ENCODE measurements at places on chromosomes 6 and 20. TPM values are rescaled to one million over a fixed set of nuclear protein-coding genes. Genes with fewer than 3 reads are reported as not detected.

DNA sequence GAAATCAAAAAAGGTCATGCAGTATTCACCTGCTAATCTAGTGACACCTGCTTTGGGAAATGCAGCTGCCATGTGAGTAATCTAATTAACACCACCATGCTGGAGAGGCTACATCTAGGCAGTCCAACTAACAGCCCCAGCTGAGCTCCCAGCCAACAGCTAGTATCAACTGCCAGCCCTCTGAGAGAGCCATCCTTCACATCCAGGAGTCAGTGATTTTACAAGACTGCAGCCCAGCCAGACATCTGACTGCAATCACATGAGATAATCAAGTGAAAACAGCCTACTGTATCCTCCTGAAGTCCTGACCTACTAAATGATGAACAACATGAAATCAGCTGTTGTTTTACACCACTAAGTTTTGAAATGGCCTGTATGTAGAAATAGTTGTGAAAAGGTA, 298.4 kb downstream of the TRDN start:
- no peak overlapping the region for H3K27ac ChIP-seq
- no peak for DNase-seq
- H3K4me1 ChIP-seq, result no peaks in the 10 kb centered on the region

- no peak overlapping the region for H3K4me3 ChIP-seq
- H3K27me3 ChIP-seq, result peaks cover 3% of the 10 kb centered on the region
- H3K4me1 ChIP-seq, result no peaks in the 10 kb centered on the region
- DNase-seq, result no peak
- H3K27ac ChIP-seq, result no peak overlapping the region
- H3K36me3 ChIP-seq, result no peaks in the 10 kb centered on the region
Measured at GRCh38 chr6:34517966-34518365, 38.2 kb downstream of the SPDEF start.

GRCh38 chr20:2379511-2380229, 1.0 kb upstream of the TGM6 start:
- DNase-seq, result peak; percentile 54
- peaks cover 27% of the 10 kb centered on the region for H3K27me3 ChIP-seq
- peak overlapping the region; percentile 76 for H3K27ac ChIP-seq
- peak overlapping the region; percentile 24 for H3K4me3 ChIP-seq

Gene TNFAIP3
- 43.9 TPM for total RNA-seq

Gene FAM120B
- 29.8 TPM for total RNA-seq

DNA sequence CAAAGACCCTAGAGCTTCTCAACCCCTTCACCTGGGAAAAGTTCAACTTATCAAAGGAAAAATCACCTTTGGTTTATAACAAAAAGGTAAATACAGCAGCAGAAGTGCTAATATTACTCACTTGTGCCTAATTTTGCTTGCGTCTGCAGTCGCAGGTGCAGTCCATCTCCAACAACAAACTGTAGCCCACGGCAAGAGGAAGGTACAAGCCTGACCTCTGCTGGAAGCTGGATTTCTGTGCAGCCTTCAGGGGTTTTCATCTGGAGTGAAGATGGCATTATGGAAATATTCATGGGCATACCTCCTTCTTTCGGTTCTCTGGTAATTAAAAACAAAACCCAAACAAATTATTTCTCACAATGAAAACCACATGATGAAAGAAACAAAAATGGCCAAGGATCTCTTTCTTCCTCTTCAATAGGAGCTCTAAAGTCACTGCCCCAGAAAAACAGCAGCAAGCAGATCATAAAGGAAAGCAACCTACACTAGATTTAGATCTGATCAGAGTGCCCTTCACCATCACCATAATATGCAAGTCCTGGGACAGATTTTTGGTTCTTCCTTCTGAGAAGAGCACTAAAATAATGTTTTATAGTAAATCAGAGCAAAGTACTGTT, 7.8 kb downstream of the UBE3D start:
- H3K36me3 ChIP-seq, result peaks cover 10% of the 10 kb centered on the region
- H3K4me1 ChIP-seq, result no peaks in the 10 kb centered on the region
- H3K4me3 ChIP-seq, result no peak overlapping the region
- DNase-seq, result peak; percentile 35
- no peaks in the 10 kb centered on the region for H3K27me3 ChIP-seq

Gene OR2H2
- not detected for total RNA-seq

DNA sequence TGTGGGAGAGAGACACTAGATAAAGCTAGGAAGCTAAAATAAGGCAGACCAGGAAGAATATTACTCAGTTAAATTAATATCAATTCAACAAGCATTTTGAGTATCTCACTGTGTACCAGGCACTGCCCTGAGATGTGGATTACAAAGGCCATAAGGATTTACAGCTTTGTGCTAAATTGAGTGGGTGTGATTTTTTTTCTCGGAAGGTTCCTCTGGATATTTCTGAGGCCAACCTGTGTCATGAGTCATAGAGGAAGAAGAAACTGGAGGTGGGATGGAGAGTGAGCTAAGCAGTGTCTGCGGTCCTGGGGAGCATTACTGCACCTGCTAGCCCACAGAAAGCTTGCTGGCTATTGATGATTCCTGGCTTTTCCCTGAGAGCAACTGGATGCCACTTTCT, 135.2 kb downstream of the RFPL4B start:
- no peaks in the 10 kb centered on the region for H3K4me1 ChIP-seq
- no peak overlapping the region for H3K27ac ChIP-seq
- DNase-seq, result no peak
- H3K27me3 ChIP-seq, result no peaks in the 10 kb centered on the region

DNA sequence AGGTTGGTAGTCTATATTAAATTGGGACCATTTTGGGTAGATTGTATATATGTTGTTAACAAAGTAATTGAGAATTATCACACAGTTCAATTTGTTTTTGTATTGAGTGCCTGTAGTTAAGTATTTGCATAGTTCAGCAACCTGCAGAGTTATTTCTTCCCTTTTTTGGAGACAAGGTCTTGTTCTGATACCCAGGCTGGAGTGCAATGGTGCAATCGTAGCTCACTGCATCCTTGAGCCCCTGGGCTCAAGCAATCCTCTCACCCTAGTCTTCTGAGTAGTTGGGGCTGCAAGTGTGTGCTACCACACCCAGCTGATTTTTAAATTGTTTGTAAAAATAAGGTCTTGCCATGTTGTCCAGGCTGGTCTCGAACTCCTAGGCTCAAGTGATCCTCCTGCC, 250.5 kb downstream of the UTRN start:
- peaks cover 52% of the 10 kb centered on the region for H3K36me3 ChIP-seq
- H3K27me3 ChIP-seq, result no peaks in the 10 kb centered on the region
- H3K27ac ChIP-seq, result no peak overlapping the region
- DNase-seq, result no peak

- no peaks in the 10 kb centered on the region for H3K36me3 ChIP-seq
- no peak overlapping the region for H3K27ac ChIP-seq
Measured at GRCh38 chr6:41649596-41649995, 11.3 kb downstream of the MDFI start.

DNA sequence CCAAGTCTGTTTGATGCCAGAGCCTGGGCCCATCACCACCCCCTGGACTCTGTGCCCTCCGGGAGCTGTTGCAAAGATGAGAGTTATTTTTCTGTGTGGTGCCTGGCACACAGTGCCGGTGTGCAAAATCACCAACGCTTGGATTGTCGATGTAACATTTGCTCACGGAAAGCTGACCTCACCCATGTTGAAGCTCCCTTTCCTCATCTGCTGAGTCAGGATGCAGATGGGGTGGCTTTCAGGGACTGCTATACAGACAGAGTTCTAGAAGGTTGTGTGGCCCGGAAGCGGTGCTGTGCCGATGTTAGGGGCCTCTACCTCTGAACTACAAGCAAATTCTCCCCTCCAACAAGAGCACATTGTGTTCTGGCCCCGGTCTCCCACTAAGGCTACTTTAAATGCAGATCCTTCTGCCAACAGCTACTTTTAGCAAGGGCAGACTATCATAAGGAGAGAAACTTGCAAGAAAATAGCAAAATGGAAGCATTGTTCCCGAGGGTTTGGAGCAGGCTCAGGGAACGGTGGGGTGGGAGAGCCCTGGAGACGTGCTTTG, 34.0 kb downstream of the EYA2 start:
- no peaks in the 10 kb centered on the region for H3K36me3 ChIP-seq
- peaks cover 24% of the 10 kb centered on the region for H3K27me3 ChIP-seq
- H3K4me1 ChIP-seq, result no peaks in the 10 kb centered on the region
- no peak overlapping the region for H3K4me3 ChIP-seq
- no peak overlapping the region for H3K27ac ChIP-seq
- DNase-seq, result no peak

DNA sequence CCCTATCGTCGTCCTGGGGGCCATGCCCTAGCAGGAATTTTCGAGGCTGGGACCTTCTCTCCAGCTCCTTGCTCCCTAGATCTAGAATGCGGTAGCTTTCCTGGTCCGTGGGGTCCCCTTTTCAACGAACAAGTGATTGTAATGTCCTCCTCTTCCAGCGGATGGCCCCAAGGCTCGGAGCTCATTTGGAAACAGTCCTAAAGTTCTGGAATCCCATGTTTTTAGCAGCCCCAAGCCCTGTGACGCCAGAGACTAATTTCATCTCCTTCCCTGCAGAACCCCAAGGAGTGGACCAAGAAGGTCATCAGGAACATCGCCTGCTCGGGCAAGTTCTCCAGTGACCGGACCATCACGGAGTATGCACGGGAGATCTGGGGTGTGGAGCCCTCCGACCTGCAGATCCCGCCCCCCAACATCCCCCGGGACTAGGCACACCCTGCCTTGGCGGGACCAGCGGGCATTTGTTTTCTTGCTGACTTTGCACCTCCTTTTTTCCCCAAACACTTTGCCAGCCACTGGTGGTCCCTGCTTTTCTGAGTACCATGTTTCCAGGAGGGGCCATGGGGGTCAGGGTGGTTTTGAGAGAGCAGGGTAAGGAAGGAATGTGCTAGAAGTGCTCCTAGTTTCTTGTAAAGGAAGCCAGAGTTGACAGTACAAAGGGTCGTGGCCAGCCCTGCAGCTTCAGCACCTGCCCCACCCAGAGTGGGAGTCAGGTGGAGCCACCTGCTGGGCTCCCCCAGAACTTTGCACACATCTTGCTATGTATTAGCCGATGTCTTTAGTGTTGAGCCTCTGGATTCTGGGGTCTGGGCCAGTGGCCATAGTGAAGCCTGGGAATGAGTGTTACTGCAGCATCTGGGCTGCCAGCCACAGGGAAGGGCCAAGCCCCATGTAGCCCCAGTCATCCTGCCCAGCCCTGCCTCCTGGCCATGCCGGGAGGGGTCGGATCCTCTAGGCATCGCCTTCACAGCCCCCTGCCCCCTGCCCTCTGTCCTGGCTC, 48.5 kb downstream of the PYGB start:
- peak; percentile 31 for DNase-seq
- peak overlapping the region; percentile 46 for H3K27ac ChIP-seq
- no peaks in the 10 kb centered on the region for H3K27me3 ChIP-seq
- H3K36me3 ChIP-seq, result peaks cover 6% of the 10 kb centered on the region

Gene RGS17
- total RNA-seq, result not detected

Gene TMX4
- total RNA-seq, result 44.8 TPM

- DNase-seq, result peak; percentile 71
- H3K4me1 ChIP-seq, result peaks cover 75% of the 10 kb centered on the region
- peak within 1 kb of the TSS; percentile 97 for H3K27ac ChIP-seq
- no peaks in the 10 kb centered on the region for H3K27me3 ChIP-seq
- H3K36me3 ChIP-seq, result peaks cover 9% of the 10 kb centered on the region
Measured at GRCh38 chr6:89352278-89353117, at the start of gene UBE2J1. UBE2J1 (minus strand) TSS chr6:89352722; CDS start chr6:89352569, 153 bp downstream.

All from activated CD4-positive, alpha-beta T cell treated with anti-CD3 and anti-CD28 coated beads, Interleukin-2, amount 10 ng/mL, durations not matched to agents 7 days and 5 days (primary cell).